SHP77 treated with DMSO at 0.1 percent for 48 hours (cell line): ENCODE measurements at places on chromosomes 13 and 19.

DNA sequence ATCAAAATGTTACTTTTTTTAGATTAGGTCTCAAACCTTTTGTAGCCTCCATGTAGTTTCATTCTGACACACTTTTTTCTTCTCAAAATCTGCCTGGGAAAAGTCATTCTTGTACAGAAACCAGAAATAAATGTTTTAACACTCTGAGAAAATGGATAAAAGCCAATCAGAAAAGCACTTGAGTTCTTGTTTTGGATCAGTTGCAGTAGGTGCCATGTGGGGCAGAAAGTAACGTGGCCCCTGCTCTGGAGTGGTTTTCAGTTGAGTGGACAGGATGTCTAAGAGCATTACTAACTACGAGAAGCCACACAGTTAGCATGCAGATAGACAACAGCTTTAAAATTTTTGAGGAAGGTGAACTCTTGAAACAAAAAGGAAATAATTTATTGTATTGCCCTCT, 19.1 kb downstream of the GPR183 start:
- no peak for DNase-seq

DNA sequence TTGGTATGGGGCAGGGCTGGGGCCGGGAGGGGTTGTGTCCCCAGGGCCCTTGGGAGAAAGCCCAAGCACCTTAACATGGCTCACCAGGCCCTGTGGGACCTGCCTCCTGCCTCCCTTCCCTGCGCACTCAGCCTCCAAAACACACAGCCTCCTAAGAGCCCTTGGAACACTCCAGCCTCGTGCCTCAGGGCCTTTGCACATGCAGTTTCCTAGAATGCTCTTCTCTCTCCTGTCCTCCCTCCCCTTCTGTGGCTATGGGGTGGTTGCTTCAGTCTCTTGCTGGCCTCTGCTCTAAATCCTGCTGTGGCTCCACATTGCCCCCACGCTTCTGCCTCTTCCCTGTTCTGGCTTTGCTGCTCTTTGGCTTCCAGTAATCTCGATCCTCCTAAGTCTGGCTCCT, 23.7 kb downstream of the HIF3A start:
- DNase-seq, result no peak

DNA sequence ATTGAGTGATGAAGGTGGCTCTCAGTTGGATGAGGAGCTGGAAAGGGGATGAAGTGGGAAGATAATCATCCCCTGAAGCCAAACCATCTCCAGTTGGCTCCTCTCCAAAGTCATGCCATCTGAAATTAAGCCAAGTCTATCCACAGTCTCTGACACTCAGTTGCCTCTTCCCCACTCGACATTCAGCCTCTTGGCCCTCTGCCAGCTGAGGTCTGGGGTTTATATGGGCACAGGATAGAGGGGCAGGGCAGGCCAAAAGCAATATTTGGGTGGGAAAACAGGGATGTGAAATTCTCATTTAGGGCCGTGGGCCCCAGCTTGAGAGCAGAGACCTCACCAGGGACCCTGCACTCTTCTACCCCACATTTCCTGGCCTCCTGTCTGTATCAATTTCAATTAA, 85.9 kb downstream of the SLITRK1 start:
- DNase-seq, result peak; percentile 71

DNA sequence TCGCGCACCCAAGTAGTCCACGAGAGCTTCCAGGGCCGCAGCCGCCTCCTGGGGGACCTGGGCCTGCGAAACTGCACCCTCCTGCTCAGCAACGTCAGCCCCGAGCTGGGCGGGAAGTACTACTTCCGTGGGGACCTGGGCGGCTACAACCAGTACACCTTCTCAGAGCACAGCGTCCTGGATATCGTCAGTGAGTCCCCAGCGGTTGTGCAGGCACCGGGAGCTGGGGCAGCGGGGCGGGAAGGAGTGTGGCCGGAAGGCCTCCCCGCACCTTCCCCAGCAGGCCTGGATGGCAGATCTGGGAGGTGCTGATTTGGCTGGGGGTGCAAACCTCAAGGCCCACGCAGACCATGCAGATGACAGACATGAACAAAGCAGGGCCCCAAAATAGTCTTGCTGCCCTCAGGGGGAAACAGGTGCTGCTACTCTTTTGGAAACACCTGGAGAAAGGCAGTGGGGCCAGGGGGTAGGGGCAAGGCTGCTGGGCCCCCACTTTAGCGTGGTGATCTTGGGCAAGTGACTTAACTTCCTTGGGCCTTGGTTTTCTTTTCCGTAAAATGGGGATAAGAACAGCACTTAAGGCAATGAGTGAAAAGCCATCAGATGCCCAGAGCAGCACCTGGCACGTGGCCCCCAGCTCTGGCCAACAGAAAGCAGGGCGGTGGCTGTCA, 4.0 kb downstream of the MAG start:
- no peak for DNase-seq

DNA sequence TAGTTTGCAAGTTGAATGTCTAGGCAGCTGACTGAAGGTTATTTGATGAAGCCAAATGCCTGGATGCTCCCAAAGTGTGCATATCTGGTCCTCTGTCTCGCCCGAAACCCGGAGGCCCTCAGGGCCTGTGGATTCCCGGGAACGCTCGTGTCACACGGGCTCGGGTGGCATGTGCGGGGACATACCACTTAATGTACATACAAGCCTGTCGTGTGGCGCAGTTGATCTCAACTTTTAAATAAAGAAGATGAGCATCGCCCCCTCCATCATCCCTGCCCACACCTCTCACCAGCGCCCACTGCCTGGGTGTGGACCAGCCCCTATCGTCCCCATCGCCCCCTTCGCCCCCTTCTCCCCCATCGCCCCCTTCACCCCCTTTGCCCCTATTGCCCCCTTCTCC, 33.9 kb downstream of the ATP11A start:
- DNase-seq, result no peak

DNA sequence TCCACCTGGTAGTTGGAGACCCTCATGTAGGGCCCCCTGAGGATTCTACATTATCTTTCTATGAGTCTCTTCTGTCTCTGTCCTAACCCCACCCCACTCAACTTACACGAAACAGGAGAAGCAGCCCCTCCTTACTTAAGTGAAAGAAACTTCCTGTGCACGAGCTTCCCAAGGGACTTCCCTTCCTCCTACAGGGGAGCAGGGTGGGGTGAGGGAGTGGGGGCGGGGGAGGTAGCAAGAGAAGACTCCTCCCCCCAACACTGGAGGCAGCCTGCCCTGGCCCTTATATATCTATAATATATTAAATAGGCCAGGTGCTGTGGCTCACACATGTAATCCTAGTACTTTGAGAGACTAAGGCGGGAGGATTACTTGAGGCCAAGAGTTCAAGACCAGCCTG, 5.5 kb upstream of the PDE4C start:
- DNase-seq, result no peak

DNA sequence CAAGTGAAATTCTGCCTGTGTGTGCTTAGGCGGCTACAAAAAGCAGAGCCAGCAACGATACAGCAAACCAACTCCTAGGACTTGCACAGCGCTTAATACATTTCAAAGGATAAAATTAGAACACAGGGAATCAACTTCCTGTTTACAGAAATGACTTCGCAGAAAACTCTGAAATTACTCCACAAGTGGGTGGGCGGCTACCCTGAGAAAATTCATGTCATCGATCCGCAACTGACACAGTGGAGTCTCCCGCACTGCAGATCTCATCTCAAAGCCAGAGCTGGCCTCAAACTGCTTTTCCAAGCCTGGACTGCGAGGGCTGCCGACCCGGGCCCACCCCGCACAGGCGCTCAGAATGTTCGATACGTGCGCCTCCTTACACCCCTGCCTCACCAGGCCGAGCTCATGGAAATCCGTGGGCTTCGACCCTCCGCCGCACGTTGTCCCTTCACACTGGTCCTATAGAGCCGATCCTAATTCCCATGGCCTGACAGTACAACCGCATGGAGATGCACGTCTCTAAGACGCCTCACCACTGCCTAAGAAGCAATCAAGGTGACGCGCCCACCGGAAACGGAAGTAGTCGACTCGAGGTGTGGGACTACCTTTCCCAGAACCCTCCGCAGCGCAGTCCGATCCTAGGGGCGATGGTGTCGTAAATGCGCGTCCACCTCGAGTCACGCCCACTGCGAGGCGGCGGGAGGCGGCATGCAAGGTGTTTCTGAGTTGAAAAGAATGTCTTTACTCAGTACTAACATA, at the start of gene ZNF229:
TSS of gene ZNF229 (minus strand) at position 557 of the 759 bp plus-strand sequence. CDS start 5,625 bp downstream, outside the sequence.
- DNase-seq, result no peak

- peak; percentile 49 for DNase-seq
Observed at GRCh38 chr13:99442273-99442895, 58.9 kb upstream of the TM9SF2 start.

DNA sequence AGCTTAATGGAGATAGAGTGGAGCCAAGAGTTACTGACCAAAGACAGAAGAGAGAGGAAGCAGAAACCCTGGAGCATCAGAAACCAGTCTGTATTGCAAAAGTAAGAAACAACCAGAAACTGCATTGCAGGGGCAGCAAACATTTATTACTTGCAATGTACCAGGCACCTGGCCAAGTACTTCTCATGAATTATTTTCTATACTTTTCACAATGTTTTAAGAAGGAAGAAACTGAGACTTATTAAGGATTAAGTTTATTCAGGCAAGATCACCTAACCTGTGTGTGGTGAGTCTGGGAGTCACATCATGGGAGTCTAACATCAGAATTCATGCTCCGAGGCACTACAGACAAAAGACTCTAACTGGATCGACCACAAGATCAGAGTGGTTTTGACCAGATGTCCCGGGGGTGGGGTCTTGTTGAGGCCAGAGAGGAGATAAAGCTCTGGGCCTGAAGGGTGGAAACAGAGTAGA, 47.4 kb downstream of the TNFRSF19 start:
- DNase-seq, result no peak

GRCh38 chr13:32830336-32831031, 185.7 kb upstream of the KL start:
- DNase-seq, result no peak

DNA sequence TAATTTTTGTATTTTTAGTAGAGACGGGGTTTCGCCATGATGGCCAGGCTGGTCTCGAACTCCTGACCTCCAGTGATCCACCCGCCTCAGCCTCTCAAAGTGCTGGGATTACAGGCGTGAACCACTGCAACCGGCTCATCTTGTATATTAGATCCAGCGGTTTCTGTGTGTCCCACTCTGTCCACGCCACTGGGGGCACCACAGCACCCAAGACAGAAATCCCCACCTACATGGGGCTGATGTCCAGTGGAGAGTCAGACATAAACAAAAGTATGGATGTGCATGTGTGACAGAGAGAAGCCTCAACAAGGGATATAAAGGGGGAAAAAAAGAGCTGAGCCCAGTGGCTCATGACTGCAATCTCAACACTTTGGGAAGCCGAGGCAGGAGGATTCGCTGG, 65.8 kb upstream of the ADGRE5 start:
- no peak for DNase-seq
